ENCODE measurements at places on chromosomes 1 and 21.

GRCh38 chr1:194600716-194601115 is 1414.3 kb upstream of the B3GALT2 start:
- no peak for DNase-seq

DNA sequence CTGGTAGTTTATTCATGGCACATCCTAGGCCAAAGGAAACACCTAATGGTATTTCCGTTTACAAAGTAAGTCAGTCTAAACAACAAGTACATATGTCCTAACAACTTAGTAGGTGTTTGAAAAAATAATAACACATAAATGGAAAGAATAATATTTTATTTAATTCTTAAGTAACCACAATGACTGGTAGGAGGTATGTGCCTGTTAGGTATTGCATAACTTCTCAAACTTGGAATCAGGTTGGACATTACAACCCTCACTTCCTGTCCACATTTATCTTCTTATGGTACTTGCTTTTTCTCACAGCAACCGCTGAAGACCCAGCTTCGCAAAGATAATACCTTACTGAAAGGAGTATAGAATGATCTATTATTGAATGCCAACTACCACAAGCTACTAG is 64.2 kb downstream of the VPS13D start:
- DNase-seq = no peak

GRCh38 chr1:184655185-184655584 is 99.5 kb downstream of the EDEM3 start:
- no peak for DNase-seq

DNA sequence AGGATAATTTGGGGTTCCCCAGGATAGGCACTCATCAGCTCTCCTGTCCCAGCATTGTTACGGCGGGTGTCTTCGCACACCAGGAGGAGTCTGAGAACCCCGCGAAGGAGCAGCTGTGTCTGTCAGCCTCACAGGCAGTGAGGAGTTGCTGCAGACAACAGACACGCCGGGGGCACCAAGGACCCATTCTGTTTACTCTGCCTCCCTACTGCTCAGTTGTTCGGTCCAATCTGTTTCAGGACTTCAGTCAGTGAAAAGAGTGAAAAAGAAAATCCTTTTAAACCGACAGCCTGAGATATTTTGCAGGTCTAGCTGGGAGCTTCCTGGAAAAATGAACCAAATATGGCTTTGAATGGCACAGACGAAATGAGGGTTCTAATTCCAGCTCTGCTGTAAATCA is 288.4 kb downstream of the OMA1 start:
- no peak for DNase-seq

DNA sequence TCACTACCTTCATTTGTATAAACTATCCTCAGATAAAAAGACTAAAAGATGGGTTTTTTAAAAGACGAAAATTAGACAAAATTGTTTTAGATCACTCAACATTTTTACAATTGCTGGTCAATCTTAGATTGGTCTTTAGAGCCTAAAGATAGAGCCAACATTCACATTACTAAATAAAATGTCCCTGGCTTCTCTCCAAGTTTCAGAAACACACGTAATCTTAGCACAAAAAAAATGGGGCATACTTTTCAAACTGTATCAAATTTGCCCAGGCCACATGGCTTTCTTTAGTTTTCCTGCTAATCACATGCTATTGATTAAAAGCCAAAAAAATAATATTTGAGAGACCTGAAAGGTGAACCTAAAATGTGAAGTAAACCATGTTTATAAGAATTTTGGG is 288.1 kb downstream of the DPYD start:
- DNase-seq = no peak
